ENCODE measurements at places on chromosomes 3 and 15.

- no peak for DNase-seq
Measured at GRCh38 chr15:100733101-100733842, 130.9 kb downstream of the ASB7 start.

GRCh38 chr3:4571690-4572334, 78.7 kb downstream of the ITPR1 start:
- no peak for DNase-seq

GRCh38 chr3:50466177-50466576, 37.3 kb downstream of the CACNA2D2 start:
- DNase-seq = no peak

DNA sequence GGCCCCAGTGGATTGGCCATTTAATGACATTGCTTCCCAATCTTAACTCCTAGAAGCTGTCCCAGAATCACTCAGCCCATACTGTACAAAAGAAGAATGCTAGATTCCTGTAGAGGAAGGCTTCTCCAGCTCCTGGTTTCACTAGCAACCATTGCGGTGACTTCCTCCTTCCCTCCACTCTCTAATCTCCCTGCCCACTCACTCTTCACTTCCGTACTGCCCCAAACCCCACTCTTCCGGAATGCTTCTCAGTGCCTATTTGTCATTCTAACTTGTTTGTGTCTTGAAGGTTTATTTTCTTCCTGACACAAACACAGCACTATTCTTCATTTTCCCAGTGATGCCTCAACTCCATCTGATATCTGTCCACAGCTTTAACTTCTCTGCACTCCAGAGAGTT, 97.1 kb upstream of the SPATA16 start:
- no peak for DNase-seq

DNA sequence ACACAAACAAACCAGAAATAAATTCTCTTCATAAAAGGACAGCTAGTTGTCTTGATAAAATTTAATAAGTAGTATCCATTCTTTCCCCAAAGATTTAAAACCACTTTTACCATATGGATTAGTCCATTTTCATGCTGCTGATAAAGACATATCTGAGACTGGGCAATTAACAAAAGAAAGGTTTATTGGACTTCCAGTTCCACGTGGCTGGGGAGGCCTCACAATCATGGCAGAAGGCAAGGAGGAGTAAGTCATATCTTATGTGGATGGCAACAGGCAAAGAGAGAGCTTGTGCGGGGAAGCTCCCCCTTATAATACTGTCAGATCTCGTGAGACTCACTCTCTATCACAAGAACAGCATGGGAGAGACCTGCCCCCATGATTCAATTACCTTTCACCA, 38.7 kb downstream of the C2CD4B start:
- DNase-seq = no peak

- no peak for DNase-seq
Measured at GRCh38 chr3:156551746-156552145, 3.2 kb downstream of the SSR3 start.

- DNase-seq = no peak
Measured at GRCh38 chr3:152943645-152944044, 108.7 kb downstream of the P2RY1 start.

GRCh38 chr15:35013370-35013769, 25.3 kb upstream of the ZNF770 start:
- DNase-seq = no peak

- DNase-seq = no peak
Measured at GRCh38 chr3:137792626-137793271, 28.6 kb downstream of the SOX14 start.

- DNase-seq = no peak
Measured at GRCh38 chr3:146184241-146185015, 23.4 kb upstream of the PLOD2 start.

DNA sequence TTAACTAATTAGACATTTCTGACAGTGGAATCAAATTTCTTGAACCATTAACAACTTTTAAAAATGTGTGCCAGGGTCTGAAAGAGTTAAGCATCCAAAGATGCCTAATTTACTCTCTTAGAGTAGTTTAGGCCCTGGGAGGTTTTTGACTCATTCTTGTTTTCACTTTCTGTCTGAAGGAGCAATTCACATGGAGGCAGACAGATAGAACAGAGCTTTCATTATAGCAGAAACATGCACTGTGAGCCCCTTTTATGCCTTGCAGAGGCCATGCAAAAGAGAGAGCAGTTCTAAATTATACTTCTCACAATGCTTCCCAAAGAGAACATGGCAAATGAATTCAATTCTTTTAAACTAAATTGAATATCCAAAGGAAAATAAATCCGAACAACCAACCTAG, 554.8 kb downstream of the MFSD1 start:
- DNase-seq = no peak

GRCh38 chr3:123798550-123798949, 85.6 kb downstream of the MYLK start:
- DNase-seq = no peak

- DNase-seq = no peak
Measured at GRCh38 chr3:65006300-65006739, 318.5 kb upstream of the ADAMTS9 start.

GRCh38 chr3:35200056-35200455, 439.3 kb upstream of the ARPP21 start:
- no peak for DNase-seq

DNA sequence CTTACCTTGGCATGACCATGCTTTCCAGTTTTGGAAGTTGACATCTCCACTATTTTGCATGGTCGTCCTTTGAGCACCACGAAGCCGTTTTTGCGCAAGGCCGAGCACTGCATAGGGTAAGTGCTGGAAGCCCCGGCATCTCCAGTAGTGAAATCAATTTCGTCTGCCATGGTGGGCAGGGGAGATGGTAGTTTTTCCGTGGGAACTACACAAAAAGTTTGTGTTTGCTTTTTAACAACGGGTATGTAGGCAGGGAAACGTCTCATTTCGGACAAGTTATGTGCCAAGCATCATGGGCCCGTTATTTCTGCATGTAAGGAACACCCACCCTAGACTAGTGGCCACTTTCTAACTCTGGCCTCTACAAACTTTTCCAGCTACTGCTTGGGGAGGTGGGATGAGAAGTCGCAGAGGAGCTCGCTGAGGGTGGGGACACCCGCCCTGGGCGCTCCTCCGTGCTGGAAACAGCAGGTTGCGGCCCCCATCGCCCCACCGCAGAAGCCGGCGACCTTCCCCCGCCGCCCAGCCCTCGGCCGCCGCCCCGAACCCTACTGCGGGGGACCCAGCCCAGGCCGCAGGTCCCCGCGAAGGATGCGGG, 701 bp downstream of the EIF5A2 start:
- DNase-seq = no peak

GRCh38 chr3:191329654-191330529, at the start of gene UTS2B:
Gene UTS2B, minus strand, starts transcription at chr3:191330526. Its CDS starts 48,337 bp downstream, at chr3:191282189.
- DNase-seq = no peak

GRCh38 chr3:179038216-179038898, 33.3 kb downstream of the ZMAT3 start:
- DNase-seq = no peak

DNA sequence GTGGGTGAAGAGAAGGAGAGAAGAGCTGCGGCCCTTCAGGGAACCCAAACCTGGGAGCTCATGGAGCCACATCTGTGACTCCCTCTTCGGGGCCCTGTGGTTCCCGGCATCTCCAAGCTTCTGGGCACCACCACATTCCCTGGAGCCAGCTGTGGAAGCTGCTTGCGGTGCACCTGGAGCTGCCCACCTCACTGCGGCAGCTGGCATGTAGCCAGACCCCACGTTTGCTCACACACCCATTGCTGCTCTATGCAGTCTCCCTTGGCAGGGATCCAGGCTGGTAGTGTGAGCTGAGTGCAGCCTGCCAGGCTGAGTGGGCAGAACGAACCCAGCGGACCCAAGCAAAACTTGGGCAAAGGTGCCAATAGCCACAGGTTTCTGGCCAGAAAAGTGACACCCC, 16.8 kb upstream of the PLA2G4E start:
- DNase-seq = no peak

DNA sequence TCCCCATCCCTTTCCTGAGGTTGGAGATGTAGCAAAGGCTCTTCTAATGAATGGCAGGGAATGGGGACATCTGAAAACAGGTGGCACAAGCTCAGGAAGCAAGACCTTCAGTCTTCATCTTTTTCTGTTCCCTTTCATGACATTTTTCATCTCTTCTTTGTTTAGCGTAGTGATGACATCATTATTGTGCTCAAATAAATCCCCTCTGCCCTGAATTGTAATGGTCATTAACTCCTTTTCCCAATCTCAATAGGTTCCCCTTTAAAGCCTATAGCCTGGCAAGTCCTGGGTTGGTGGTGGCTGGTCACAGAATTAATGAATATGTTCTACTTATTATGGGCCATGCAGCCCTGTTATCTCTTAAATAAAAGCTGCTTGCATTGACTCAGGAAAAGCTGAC, 21.4 kb downstream of the TF start:
- no peak for DNase-seq

- no peak for DNase-seq
Measured at GRCh38 chr15:77839970-77840905, 207.5 kb upstream of the LINGO1 start.

DNA sequence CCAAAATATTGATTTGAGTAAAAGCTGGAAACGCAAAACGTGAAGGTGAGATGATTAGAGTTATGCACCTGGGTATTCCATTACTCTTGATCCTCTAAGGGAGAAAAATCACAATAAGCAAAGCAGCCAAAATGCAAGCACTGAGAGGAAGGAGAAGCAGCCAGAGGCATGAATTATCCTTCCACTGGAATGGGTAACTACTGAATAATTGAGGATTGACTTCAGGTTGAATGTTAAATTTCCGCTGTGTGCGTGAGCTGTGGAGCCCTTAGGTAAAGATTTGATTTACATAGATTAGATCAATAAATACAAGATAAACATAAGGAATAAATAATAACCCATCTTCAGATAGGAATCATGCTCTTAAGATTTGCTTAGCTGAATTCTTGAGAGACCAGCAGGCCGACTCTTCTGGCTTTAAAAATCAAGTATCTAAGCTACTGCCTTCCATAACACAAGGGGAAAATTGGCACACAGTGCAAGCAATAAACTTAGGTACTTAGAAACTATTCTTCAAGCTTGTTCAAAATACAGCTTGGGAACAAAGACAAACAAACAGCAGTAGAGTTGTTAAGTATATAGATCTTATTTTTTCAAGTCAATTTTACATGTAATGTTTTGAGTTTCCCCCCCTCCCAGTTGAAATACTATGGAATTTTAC, 1459.5 kb downstream of the ZPLD1 start:
- DNase-seq = no peak

- DNase-seq = no peak
Measured at GRCh38 chr15:38080651-38081275, 146.3 kb downstream of the TMCO5A start.

- no peak for DNase-seq
Measured at GRCh38 chr15:75049392-75049791, 26.0 kb downstream of the PPCDC start.

DNA sequence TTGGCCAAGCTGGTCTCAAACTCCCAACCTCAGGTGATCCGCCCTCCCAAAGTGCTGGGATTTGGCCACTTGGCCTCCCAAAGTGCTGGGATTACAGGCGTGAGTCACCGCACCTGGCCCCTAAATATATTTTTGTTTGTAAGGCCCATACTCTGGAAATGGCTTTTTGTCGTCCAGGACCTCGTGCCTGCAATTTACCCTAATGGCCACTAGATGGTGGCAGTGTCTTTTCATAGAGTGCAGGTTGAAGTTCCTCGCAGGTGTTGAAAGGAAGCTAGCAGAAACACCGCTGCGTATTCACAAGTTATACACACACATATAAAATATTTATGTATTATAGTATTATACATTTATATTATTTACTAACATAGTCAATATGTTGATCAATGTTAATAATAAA, 97.2 kb downstream of the LRTM1 start:
- no peak for DNase-seq

DNA sequence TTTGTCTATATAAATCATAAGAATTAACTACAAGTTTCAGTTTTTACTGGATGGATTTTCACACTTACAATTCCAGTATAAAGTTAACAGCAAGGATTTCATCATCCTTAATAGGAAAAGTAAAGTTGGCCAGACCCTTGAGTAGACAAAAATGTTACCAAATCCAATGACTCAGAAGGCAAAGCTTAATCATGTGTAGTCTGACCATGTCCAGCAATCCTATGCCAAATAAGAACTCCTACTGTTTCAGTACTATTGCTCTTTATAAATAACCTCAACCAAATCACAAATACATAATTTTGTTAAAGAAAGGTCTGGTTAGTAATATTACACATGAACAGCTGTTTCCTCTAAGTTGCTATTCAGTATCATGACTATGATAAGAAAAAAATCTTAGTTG, 35.0 kb downstream of the PLOD2 start:
- no peak for DNase-seq

- no peak for DNase-seq
Measured at GRCh38 chr3:167304077-167304476, 76.0 kb downstream of the ZBBX start.

GRCh38 chr15:41917767-41918430, 24.0 kb upstream of the SPTBN5 start:
- no peak for DNase-seq

- no peak for DNase-seq
Measured at GRCh38 chr3:180058238-180058637, 21.5 kb upstream of the PEX5L start.

DNA sequence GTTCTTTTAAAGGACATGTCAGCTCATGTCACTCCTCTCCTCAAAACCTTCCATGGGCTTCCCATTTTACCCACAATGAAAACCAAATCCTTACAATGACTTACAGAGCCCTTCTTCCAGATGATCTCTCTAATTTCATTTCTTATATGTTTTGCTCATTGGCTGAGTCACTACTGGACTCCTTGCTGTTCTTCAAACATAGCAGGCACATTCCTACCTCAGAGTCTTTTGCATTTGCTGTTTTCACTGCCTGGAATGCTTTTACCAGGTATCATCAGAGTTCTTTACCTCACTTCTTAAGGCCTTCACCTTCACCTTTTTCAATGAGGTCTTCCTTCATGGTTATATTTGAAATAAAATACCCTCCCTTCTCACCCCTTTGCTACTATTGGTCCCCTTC, 57.3 kb downstream of the NECTIN3 start:
- no peak for DNase-seq

DNA sequence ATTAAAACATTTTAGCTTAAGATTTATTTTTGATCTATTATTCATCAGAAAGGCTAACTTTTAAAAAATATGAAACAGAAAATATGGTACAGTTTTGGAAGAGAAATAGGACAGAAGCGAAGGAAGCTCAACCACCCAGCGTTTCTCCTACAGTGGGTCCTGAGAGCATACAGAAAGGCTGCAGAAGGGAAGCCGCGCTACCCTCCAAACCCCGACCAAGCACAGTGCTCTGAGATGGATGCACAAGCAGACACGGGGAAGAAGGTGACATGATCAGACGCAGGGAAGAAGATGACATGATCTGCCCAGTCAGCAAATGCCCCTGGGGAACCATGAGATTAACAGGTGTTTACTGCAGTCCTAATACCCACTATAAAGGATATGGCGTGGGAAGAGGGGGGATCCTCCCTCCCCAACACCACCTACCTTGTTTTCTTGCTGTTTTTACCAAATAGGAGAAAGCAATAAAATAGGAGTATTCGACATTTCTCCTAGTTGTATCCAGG, 14.4 kb downstream of the DCUN1D1 start:
- DNase-seq = no peak
